Head of caudate nucleus (tissue), 42 donors: ENCODE measurements at places on chromosomes 2 and 18.
A peak's percentile ranks its signal among the peaks of the same experiment; 100 is the strongest.

- no peak for DNase-seq
These were observed 16.2 kb downstream of the INPP4A start for GRCh38 chr2:98460573-98461497.

DNA sequence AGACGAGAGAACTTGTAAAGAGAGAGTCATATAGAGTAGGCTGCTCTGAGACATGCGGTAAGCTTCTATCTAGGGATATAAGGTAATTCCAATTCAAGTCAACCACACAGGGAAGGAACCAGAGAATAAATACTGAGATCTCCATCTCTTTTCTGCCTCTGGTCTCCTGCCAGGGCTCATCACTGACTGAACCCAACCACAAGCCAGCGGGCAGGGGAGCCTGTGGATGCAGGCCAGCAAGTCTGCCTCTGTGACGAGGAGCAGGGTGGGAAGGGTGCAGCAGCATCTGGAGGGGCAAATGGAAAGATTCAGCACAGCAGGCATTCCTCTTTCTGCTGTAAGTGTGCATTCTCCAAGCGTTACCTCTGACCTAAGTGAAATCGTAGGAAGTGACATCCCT is 82.2 kb downstream of the ICOS start:
- DNase-seq: no peak

- no peak for DNase-seq
These were observed 537 bp upstream of the HOXD4 start for GRCh38 chr2:176150584-176151441.

- DNase-seq: no peak
These were observed 264.5 kb upstream of the PIK3C3 start for GRCh38 chr18:41690332-41691127.

- peak; percentile 88 for DNase-seq
These were observed 12.4 kb downstream of the SH2D6 start for GRCh38 chr2:85430752-85431569.

- DNase-seq: no peak
These were observed 694.9 kb downstream of the KCNJ3 start for GRCh38 chr2:155393406-155393805.

DNA sequence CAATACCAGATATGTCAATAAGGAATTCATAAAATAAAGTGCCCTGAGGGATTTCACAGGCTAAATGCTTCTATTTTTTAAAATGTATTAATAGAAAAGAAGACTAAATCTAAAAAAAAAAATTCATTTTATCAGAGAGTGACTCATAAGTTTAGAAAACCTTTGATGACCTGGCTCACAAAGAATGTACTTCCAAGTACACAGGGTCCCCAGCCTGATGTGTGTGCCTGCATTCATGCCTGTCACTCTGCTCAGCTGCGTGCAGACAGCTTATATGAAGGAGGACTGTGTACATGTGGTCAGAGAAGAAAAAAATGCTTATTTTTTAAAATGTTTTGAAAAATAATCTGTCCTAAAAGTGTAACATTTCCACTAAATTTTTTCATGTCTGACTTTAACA is 3.0 kb upstream of the CPS1 start:
- no peak for DNase-seq

- DNase-seq: no peak
These were observed 330.2 kb upstream of the FANCL start for GRCh38 chr2:58571181-58571852.

GRCh38 chr18:45110577-45111501 is 430.2 kb downstream of the SETBP1 start:
- no peak for DNase-seq

GRCh38 chr2:218381916-218382366 is at the start of gene SLC11A1:
Gene SLC11A1, plus strand, starts transcription at chr2:218382273. Its CDS starts 96 bp downstream, at chr2:218382369.
- DNase-seq: peak; percentile 36

DNA sequence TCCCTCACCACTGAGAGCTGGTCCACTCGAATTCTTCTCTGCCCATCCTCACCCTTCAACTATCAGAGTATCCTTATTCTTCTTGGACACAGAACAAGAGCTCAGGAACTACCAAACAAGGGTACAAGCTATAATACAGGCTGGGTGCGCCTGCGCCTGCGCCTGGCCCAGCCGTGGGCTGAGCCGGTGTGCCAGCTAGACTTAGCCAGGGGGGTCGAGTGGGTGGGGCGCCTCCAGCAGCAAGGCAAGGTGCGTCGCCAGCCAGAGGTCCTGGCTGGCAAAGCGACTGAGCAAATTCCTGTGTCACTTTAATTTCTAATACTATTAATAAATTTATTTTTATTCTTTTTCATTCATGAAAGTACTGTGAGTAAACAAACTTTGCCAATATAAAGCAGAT is 1072.6 kb upstream of the PIK3C3 start:
- no peak for DNase-seq

- no peak for DNase-seq
These were observed 139.2 kb downstream of the LAMA3 start for GRCh38 chr18:23828426-23828825.

DNA sequence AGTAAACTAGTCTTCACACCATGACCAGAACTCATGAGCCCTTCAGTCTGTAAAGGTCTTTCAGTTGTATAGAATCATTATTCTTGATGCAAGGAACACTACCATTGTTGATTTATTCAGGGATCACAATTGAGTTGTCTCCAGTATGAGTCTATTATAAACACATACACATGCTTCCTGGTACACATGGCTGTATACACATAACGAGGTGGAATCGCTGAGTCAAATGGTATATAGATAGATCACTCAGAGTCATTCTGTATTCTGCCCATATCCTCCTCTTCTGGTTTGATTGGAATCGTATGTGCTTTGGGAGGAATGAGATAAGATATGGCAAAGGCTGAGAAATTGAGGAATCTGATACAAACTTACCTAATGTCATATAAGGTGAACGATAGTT is 216.0 kb downstream of the UBE2E3 start:
- no peak for DNase-seq

- DNase-seq: no peak
These were observed 8.5 kb upstream of the THNSL2 start for GRCh38 chr2:88161446-88162244.

DNA sequence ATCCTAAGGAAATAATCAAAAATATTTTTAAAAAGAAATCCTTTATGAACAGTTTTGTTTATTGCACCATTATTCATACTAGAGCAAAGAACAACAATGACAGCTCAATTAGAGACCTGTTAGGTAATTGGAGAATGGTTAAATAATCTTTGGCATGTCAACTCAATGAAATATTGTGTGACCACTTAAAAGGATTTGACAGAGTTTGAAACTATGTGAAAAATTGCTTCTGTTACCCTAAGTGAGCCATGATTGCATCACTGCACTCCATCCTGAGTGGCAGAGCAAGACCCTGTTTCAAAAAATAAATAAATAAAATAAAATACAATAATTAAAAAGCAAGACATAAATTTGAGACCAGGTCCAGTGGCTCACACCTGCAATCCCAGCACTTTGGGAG is 66.1 kb upstream of the ATP8B1 start:
- DNase-seq: no peak

DNA sequence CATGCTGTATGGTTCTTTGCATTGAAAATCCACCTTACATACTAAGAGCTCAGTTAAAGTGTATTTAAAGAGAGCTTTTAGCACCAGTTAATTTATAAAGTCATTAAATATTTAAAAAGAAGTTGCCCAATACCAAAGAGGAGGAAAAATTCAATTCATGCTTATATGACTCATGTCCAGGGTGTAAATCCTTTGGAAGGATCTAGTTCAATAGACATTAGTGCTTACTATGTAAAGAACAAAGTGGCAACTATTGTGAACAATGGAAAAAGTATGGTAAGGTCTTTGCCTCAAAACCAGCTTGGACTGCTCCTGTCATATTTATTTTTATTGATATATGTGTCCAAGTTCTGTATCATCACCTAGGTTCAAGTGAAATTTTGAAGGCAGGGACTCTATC is 90.5 kb downstream of the SCN9A start:
- DNase-seq: no peak

- no peak for DNase-seq
These were observed 15.4 kb downstream of the SLC35F5 start for GRCh38 chr2:113741091-113741490.
